Tibial nerve (tissue), 4 donors: ENCODE measurements at places on chromosomes 2 and 18. TPM values are rescaled to one million over a fixed set of nuclear protein-coding genes. Genes with fewer than 3 reads are reported as not detected.

DNA sequence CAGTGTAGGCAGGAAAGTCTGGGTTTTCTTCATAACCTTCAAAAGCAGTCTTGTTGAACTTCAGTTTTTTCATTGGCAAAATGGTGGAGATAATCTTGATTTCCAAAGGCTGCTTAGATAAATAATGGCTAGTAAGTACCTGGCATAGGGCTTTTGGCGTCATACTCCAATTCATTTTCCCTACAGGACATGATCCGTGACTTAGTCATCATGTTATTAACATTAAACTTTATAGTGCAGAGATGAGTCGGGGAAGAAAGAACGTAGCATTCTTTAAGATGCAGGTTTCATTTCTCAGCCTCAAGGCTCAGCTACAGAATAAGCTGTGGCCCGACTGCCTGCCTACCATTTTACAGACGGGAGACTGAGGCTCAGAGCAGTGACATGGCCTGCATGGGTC lies 64.0 kb downstream of the RALBP1 start:
- H3K4me1 ChIP-seq, result peaks cover 9% of the 10 kb centered on the region
- H3K27ac ChIP-seq, result no peak overlapping the region
- H3K27me3 ChIP-seq, result no peaks in the 10 kb centered on the region
- H3K36me3 ChIP-seq, result peaks cover 2% of the 10 kb centered on the region
- H3K4me3 ChIP-seq, result no peak overlapping the region

DNA sequence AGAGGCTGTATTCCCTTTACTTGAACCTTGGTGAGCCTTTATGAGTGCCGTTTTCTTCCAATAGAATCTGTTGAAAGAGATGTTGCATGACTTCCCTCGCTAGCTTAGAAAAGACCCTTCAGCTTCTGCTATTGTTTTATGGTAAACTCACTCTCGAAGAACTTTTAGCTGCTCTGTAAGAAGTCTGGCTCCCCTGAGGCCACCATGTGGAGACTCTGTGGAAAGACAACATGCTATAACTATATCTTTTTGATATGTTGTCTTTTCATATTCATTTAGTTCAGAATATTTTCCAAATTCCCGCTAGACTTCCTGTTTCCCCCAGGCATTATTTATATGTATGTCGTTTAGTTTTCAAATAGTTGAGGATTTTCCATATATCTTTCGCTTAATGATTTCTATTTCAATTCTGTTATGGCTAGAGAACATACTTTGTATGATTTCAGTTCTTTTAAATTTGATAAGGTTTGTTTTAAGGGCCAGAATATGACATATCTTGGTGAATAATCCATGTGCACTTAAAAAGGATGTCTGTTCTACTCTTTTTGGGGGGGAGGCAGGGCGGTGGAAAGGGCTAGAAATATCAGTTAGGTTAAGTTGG lies 64.1 kb downstream of the PTPN4 start:
- H3K27me3 ChIP-seq, result no peaks in the 10 kb centered on the region
- H3K4me1 ChIP-seq, result no peaks in the 10 kb centered on the region
- no peaks in the 10 kb centered on the region for H3K36me3 ChIP-seq

- H3K4me1 ChIP-seq, result no peaks in the 10 kb centered on the region
- H3K27me3 ChIP-seq, result no peaks in the 10 kb centered on the region
- no peak overlapping the region for H3K27ac ChIP-seq
- DNase-seq, result no peak
These were observed 67.6 kb downstream of the LDAH start for GRCh38 chr2:20755132-20755800.

TDRD15 gene
- 0.63 TPM for total RNA-seq

DNA sequence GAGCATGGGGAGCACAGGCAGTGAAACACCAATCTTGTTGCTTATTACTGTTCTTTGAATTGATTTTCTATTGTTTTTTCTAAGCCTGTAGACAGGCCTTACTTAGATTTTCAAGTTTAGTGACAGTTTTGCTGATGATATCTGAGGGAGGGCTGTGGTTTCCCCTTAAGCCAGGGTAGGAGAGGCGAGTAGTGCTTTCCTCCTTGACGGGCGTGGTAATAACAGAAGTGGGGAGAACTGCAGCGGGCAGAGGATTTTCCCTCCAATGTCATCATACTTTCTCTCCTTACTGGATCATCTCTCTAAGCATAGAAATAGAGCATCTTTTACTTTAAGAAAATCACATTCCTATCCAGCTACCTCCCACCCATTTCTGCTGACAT lies 314.4 kb downstream of the ALK start:
- no peaks in the 10 kb centered on the region for H3K27me3 ChIP-seq
- H3K36me3 ChIP-seq, result no peaks in the 10 kb centered on the region
- H3K4me3 ChIP-seq, result no peak overlapping the region
- DNase-seq, result no peak

C2orf15 gene
- 0.44 TPM for total RNA-seq

- H3K36me3 ChIP-seq, result no peaks in the 10 kb centered on the region
- no peaks in the 10 kb centered on the region for H3K27me3 ChIP-seq
- no peak for DNase-seq
- no peaks in the 10 kb centered on the region for H3K4me1 ChIP-seq
- no peak overlapping the region for H3K4me3 ChIP-seq
These were observed 70.6 kb downstream of the GDF7 start for GRCh38 chr2:20737505-20737904.

DNA sequence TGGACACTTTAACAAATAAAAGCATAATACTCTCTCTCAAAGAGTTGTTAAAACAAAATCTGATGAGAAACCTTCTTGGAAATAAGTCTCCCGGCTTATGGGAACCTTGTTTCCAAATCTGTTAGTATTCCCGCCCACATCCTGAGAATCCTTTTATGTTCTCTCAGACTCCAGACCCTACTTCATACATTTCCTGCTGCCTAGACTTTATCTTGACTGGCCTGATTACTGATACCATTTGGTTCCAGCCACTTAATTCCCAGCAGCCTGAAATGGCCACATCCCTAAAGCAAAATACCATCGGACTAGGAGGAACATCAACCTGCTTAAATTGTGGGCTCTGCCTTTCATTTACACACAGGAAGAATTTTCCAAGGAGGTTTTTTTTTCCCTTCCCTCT lies 79.1 kb upstream of the CYP1B1 start:
- H3K4me1 ChIP-seq, result peaks cover 7% of the 10 kb centered on the region
- H3K4me3 ChIP-seq, result no peak overlapping the region
- no peaks in the 10 kb centered on the region for H3K36me3 ChIP-seq
- H3K27me3 ChIP-seq, result no peaks in the 10 kb centered on the region
- no peak for DNase-seq

DNA sequence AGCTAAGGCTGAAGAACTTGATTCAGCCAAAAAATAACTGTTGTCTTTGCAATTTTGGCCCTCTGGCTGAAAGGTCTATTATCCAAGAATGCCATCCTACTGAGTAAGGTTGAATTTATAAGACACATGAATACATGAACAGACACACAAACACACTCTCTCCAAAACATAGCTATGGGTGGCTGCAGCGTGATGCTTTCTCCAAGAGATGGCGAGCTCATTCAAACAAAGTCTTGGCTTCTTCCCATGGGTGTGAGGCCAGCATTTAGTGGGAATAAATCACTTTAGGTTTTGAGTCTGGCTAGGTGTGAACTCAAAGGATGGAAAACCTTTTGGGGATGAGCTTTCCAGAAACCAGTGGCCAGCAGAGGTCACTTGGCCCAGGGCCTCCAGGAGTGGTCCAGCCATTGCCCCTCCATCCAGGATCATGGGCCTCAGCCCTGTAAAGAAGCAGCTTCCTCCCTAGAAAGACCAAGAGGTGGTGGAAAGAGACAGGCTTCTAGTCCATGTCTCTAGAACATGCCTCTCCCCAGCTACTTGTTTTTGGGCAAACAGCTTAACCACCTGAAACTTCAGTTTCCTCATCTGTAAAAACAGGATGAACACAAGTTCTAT lies 11.0 kb upstream of the OSR1 start:
- H3K27ac ChIP-seq, result no peak overlapping the region
- peaks cover 4% of the 10 kb centered on the region for H3K27me3 ChIP-seq
- no peaks in the 10 kb centered on the region for H3K4me1 ChIP-seq
- H3K36me3 ChIP-seq, result no peaks in the 10 kb centered on the region
- H3K4me3 ChIP-seq, result no peak overlapping the region

DNA sequence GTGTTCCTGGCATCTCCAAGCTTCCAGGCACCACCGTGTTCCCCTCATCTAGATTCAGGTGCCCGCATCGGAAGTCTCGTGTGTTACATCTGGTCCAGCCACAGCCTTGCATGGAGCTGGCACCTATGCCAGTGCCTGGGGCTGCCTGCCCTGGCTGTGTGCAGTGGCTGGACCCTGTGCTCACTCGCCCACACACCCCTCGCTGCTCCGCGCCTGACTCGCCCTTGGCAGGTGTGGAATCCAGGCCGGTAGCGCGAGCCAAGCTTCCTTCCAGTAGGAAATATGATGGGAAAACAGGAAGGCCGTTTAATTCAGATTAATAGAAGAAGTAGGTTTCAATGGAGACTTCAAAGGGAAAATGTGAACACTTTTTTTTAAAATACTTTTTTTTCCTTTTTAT lies 78.0 kb downstream of the PTPN4 start:
- DNase-seq, result no peak
- H3K4me3 ChIP-seq, result no peak overlapping the region
- H3K36me3 ChIP-seq, result no peaks in the 10 kb centered on the region
- no peaks in the 10 kb centered on the region for H3K27me3 ChIP-seq

DNA sequence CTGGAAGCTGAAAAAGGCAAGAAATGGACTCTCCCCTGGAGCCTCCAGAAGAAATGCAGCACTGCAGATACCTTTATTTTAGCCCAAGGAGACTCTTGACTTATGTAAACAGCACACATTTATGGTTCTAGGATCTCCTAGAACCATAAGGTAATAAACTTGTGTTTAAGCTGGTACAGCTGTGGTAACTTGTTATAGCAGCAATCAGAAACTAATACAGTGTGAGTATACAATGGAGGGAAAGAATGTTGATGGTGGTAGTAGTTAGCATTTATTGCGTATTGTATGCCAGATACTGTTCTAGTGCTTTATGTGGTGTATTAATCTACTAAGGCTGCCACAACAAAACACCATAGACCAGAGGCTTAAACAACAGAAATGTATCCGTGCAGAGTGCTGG lies 40.6 kb downstream of the FOSL2 start:
- DNase-seq, result no peak
- no peaks in the 10 kb centered on the region for H3K4me1 ChIP-seq
- H3K27ac ChIP-seq, result no peak overlapping the region
- H3K4me3 ChIP-seq, result no peak overlapping the region
- H3K27me3 ChIP-seq, result no peaks in the 10 kb centered on the region

KCNG2 gene
- total RNA-seq, result 0.84 TPM

ITGAV gene
- total RNA-seq, result 98.3 TPM

DNA sequence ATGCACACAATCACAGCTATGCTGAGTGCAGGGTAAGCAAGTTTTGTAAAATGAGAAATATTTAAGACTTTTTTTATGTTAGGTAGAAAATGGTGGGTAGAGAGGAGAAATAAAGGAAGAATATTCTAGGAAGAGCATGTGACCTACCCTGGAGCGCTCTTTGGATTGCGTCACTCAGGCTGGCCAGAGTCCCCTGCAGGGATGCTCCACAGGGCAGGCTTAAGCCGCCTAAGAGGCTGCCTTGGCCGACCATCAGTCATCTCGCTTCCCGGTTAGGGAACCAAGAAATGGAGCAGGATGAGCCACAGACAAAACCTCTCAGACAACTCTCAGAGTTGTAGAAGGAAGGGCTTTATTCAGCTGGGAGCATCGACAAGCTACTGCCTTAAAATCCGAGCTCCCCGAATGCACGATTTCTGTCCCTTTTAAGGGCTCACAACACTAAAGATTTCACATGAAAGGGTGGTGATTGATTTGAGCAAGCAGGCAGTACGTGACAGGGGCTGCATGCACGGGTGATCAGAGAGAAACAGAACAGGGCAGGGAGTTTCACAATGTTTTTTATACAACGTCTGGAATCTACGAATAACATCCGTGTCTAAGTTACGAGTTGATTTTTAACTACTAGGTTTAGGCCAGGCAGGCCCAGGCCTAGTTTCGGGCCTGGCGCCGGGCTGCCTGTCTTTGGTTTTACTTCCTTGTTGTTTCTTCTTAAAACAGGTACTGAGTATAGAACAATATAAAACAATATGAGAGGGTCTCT lies 1072.0 kb downstream of the CBLN2 start:
- no peak overlapping the region for H3K4me3 ChIP-seq
- H3K4me1 ChIP-seq, result no peaks in the 10 kb centered on the region
- no peak for DNase-seq
- no peaks in the 10 kb centered on the region for H3K36me3 ChIP-seq
- H3K27ac ChIP-seq, result no peak overlapping the region

GRCh38 chr2:119836455-119837142 lies 76.9 kb downstream of the PTPN4 start:
- H3K36me3 ChIP-seq, result no peaks in the 10 kb centered on the region

DNA sequence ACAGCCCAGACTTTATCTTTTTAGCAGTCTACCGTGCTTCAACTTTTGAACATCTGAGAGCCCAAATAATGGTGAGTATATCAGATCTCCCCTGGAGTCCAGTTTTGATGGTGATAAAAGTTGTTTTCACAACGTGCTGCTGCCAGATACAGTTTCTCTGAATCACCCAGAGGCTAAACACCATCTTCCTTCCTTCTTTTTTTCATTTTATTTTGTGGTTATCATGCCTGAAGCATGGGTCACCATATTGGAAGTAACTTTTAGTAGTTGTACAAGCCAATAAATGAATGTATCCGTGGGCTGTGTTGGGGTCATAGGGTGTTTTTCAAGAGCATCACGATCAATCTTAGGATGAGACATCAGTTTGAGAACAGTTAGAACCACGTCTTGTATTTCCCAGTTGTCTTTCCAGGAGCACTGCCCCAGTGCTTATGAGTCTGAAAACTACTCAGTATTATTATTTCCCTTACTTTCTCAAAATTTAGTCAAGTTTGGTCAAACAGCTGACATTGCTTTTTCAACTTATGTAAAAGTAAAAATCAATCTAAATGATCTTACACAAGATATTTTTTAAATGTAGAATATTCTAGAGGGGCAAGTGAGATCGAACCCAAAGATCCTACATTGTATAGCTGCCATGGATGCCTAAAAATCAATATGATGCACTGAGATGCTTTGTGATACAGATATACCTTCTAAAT lies 311.4 kb downstream of the CTNNA2 start:
- no peak for DNase-seq
- no peaks in the 10 kb centered on the region for H3K36me3 ChIP-seq
- no peaks in the 10 kb centered on the region for H3K4me1 ChIP-seq
- no peak overlapping the region for H3K4me3 ChIP-seq
- H3K27me3 ChIP-seq, result no peaks in the 10 kb centered on the region

- H3K4me1 ChIP-seq, result no peaks in the 10 kb centered on the region
- DNase-seq, result no peak
- no peaks in the 10 kb centered on the region for H3K36me3 ChIP-seq
- H3K27ac ChIP-seq, result no peak overlapping the region
These were observed 154.7 kb downstream of the EML6 start for GRCh38 chr2:54878182-54878581.

SLC11A1 gene
- total RNA-seq, result 40.2 TPM

DNA sequence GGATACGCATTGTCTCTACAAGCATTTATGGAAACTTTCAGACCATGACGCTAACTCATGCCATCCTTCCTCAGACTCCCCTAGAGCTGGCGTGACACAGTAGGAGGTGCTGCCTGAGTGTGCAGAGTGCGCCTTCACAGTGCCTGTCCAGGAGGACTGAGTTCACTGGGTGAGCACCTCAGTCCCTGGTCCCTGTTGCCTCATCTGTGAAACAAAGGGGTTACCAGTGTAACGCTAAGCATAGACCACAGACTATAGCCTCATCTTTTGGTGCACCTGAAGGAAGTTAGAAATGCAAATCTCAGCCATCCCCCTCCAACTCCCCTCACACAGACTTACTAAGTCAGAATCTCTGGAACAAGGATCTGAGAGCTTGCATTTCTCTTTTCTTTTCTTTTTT lies 142.8 kb downstream of the TMEM17 start:
- no peak overlapping the region for H3K4me3 ChIP-seq
- H3K36me3 ChIP-seq, result no peaks in the 10 kb centered on the region
- no peaks in the 10 kb centered on the region for H3K4me1 ChIP-seq
- H3K27me3 ChIP-seq, result no peaks in the 10 kb centered on the region
- DNase-seq, result no peak
- no peak overlapping the region for H3K27ac ChIP-seq
